ENCODE measurements at places on chromosomes 7 and 10. TPM values are rescaled to one million over a fixed set of nuclear protein-coding genes. Genes with fewer than 3 reads are reported as not detected.

The ERVW-1 gene
- not detected for total RNA-seq

- no peak for DNase-seq
Observed at GRCh38 chr10:114326795-114327194, 77.5 kb downstream of the AFAP1L2 start.

- no peak for DNase-seq
Observed at GRCh38 chr7:131924857-131925256, 368.4 kb upstream of the PODXL start.

DNA sequence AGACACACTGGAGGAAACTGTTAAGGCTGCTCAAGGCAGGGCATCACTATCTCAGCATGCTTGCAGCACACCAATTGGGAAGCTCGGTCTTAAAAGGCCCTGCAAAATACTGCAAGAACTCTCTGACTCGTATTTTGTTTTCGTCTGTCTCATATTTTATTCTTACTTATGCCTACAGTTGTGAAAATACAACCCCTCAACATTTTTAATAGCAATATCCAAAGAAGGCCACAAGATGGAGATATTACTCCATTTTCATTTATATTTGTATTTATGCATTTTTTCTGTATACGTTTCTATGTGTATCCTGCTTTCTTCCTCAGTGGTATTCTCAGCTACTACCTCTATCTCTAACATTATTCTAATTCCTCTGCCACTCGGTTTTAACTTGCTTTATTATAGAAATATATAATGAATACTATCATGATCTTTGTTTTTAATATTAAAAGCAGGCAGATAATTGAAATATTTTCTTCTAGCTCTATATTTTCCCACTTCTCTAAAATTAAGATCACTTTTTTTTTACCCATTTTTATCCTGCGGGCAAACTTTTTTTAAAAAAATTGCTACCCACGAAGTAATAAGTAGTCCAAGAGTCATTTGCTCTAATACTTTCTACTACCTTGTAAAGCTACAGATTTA is 10.0 kb downstream of the DNAJC1 start:
- no peak for DNase-seq

DNA sequence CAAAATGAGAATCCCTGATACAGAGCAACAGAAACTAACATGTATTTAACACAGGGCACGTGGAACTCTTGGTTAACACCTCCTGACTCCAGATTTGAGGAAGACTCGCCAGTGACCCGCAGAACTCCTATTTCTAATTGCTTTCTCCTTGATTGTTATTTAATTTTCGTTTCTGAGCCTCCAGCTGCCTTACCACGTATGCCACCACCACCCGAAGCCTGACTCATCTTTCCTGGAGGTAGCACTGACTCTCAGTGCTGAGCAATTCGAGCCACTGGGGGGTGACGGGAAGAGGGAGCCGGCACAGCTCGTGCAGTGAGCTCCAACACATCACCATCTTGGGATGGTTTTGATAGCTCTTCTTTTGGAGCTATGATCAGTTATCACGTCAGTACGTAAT is 273.9 kb upstream of the MGMT start:
- no peak for DNase-seq

DNA sequence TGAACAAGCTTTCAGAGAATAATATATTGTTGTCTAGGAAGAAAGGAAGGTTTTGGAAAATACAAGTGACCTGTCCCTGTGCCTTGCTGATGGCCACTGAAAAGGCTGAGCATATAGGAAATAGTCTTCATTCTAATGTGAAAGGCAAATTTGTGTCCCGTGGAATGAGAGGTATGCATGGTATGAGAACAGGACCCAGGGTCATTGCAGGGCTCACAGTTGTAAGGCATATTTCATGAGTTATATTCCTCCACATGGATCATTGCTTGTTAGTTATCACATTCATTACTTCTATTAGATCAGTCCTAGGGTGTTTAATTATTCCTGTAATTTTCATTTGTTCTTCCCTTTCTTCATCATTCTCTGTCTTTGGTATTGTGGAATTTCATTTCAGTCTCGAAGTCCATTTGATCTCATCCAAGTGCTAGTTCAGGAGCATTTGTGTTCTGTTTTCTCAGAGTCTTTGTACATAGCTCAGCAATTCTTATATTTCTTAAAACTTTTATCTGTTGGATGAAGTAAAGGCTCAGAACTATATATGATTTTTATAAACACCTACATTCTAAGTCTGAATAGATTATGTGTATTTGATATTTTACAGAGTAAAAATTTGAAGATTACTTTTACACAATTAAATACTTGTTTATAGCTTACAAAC is 39.4 kb upstream of the ARHGAP21 start:
- DNase-seq = no peak

GRCh38 chr10:112059220-112059619 is 124.3 kb downstream of the GPAM start:
- DNase-seq = no peak

DNA sequence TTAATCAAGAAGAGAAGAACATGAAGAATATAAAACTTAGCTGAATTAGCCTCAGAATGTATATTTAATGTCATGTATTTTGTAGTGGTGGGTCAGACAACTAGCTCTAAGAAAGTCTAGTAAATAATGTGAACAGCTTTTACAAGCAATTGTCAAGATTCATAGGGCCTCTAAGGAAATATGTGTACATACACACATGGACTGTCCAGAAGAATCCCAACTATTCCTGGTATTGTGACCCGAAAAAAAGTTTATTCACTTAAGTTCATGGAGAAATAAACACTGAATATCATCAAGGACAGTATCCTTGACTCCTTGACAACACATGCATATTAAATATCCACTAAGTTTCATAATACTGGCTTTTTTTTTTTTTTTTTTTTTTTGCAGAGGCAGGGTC is 11.4 kb upstream of the TWIST1 start:
- no peak for DNase-seq

GRCh38 chr7:538764-539685 is 19.4 kb upstream of the PDGFA start:
- DNase-seq = no peak

DNA sequence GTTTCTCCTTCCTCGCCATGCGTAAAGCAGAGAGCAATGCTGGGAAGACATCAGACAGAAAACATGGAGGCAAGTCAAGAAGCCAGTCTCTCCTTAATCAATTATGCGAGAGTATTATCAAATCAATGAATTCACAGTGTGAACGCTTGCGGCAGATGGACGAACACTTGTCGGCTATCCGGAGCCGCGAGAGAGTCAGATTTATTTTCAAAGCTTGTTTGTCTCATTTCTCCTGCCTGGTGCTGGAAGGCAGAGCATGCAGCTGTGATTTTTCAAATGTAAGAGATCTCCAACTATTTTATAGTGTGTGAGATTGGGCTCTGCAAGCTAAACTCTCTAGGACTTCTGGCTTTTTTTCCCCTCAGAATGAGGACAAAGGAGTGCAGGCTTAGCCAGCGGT is 252.3 kb downstream of the SNX10 start:
- DNase-seq = no peak

- DNase-seq = no peak
Observed at GRCh38 chr7:38171623-38172391, 6.2 kb upstream of the STARD3NL start.

DNA sequence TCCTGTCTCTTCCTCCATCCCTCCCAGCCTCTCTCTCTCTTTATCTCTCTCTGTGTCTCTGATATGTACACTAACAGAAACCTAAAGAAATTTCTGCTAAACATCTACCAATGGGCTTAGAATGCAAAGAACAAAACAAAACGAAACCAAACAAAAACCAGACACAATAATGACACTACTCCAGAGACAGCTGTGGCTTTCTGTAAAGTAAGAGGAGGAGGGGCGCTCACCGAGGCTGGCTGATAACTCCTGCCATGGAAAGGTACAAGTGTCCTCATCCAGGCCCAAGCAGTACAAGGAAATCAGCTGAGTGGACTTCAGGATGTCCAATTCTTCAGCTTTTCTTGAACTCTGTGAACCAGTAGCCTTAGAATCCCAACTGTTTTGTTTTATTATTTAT is 70.4 kb upstream of the FZD8 start:
- DNase-seq = no peak

GRCh38 chr7:136976504-136977251 is 108.2 kb downstream of the CHRM2 start:
- DNase-seq = no peak

DNA sequence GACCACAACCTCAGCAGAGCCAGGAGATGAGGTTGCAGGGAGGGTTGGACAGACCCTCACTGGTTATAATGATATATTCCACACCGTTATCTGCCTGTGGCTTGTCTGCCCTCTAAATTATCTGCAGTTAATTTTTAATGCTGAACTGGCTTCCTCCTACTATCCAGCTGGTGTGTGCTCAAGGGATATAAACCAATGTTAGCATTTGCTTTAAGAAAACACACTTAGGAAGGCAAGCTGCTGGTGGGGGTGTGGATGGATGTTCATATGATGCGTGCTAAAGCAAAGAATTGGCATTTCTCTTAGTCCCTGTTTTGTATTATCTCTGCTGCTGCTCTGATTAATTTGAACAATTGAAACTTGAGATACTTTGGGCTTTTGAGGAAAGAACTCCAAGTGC is 132.2 kb upstream of the NPVF start:
- no peak for DNase-seq

The CCAR1 gene
- total RNA-seq = 26.0 TPM

The PKD2L1 gene
- not detected for total RNA-seq

The CALCR gene
- total RNA-seq = 0.08 TPM

DNA sequence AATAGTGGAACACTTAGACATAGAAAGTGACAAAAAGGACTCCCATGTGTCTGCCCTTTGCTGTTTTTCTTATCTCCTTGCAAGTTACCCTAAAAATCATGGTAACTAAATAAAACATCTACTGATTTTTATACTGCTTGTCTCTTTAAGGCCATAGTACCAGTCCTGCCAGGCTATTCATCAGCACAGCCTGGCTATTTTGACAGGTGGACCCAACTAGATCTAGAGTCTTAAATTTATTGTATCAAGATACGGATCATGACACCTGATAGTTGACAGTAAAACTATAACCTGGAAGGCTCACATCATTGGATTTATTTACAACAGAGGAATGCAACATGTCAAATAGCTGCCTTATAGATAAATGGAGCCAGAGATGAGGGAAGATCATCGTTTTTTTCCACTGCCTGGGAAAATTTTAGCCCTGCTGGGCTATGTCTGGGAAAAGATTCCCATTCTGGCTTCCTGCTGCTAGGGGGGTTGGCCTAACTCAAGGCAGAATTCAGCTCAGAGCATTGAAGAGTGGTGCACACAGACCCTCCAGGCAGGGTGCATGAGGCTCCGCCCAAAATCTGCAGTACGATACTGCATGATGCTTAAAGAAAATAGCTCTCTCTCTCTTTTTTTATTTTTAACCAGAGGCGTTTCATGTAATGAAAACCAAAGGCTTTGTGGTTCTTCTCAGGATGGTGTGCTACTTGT is 292.0 kb upstream of the FZD8 start:
- DNase-seq = no peak
